K562 (cell line): ENCODE measurements at places on chromosomes 2 and 18. TPM values are rescaled to one million over a fixed set of nuclear protein-coding genes. Genes with fewer than 3 reads are reported as not detected.

- no peaks in the 10 kb centered on the region for H3K36me3 ChIP-seq
- H3K27ac ChIP-seq = no peak overlapping the region
- H3K4me1 ChIP-seq = no peaks in the 10 kb centered on the region
Measured at GRCh38 chr2:136718273-136718672, 47.1 kb upstream of the THSD7B start.

DNA sequence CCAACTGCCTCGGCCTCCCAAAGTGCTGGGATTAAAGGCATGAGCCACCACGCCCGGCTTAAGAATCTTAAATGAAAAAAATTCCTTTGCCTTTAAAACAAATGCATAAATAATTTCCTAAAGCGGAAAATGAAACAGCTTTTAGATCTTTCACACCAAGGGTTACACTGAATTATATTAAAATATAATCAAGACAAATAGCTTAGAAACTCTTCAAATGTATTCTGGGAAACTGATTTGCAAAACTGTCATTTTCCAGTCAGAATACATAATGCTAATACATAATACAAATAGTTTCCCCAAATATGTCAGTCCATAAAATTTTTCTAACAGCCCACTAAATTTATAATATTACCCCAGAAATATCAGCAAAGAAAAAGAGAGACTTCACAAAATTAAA, 68.3 kb upstream of the PGAP1 start:
- H3K36me3 ChIP-seq = no peaks in the 10 kb centered on the region
- H3K4me3 ChIP-seq = no peak overlapping the region
- DNase-seq = no peak
- no peaks in the 10 kb centered on the region for H3K27me3 ChIP-seq
- no peak overlapping the region for H3K27ac ChIP-seq

DNA sequence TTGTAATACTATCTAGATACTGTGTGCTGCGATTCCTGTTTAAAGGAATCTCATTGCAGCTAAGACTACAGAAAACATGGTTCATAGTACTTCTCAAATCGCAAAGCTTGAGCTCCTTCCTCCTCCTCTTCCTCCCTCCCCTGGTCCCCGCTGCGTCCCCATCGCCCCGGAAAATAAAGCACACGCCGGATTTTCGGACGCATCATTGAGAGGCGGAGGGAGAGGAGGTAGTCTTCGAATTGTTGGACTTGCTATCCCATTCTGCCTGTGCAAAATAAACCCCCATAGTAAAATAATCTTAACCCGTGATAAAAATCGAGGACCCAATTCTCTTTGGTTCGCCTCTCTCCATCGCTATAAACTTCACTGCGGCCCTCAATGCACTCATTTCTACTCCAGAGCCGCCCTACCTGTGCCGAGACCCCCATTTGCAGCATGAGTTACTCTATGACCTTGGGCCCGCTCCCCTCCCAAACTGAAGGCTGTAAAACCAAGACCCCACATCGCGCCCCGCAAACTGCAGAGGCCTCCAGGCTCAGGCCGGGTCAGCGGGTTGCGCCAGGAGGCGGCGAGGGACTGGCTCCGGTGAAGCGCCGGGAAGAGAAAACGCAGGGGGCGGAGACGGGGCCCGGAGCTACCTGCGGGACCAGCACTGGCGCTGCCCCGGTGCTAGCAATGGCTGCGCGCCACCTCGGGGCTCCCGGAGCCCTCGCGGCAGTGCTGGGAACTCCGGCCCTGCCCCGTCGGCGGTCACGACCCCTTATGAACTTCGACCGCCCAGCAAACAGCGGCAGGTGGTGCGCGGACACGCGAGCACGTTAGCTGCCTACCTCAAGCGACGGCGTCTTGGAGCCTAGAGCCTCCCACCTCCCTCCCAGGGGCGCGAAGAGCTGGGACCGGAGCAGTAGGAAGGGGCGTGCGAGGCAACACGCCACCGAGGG, 649 bp downstream of the ESCO1 start:
- peaks cover 1% of the 10 kb centered on the region; the same call in 1 of the 3 replicates for H3K36me3 ChIP-seq
- DNase-seq = peak; percentile 79
- H3K4me3 ChIP-seq = peak overlapping the region; percentile 97
- peak overlapping the region; percentile 100 for H3K27ac ChIP-seq
- H3K27me3 ChIP-seq = no peaks in the 10 kb centered on the region

AGXT gene
- total RNA-seq = 0.18 TPM in 2 replicates

GRCh38 chr18:8503248-8503647, 106.0 kb upstream of the RAB12 start:
- H3K27ac ChIP-seq = no peak overlapping the region
- H3K27me3 ChIP-seq = peaks cover 14% of the 10 kb centered on the region
- no peaks in the 10 kb centered on the region for H3K4me1 ChIP-seq
- no peaks in the 10 kb centered on the region for H3K36me3 ChIP-seq
- no peak overlapping the region for H3K4me3 ChIP-seq
- DNase-seq = no peak

DGKD gene
- 22.8 and 29.5 TPM in 2 replicates for total RNA-seq

ITPRIPL1 gene
- total RNA-seq = 8.9 and 9.0 TPM in 2 replicates

- no peak for DNase-seq
- no peaks in the 10 kb centered on the region for H3K36me3 ChIP-seq
- H3K4me1 ChIP-seq = peaks cover 6% of the 10 kb centered on the region; the same call in 1 of the 3 replicates
- no peak overlapping the region for H3K4me3 ChIP-seq
- no peak overlapping the region for H3K27ac ChIP-seq
- no peaks in the 10 kb centered on the region for H3K27me3 ChIP-seq
Measured at GRCh38 chr2:169683425-169684134, 10.6 kb downstream of the CFAP210 start.

ACMSD gene
- total RNA-seq = not detected in 2 replicates

GRCh38 chr2:96848264-96848663, 4.4 kb upstream of the ANKRD23 start:
- H3K4me1 ChIP-seq = peaks cover 12% of the 10 kb centered on the region
- no peaks in the 10 kb centered on the region for H3K27me3 ChIP-seq
- H3K36me3 ChIP-seq = peaks cover 56% of the 10 kb centered on the region

- no peak for DNase-seq
- H3K4me3 ChIP-seq = no peak overlapping the region
- no peaks in the 10 kb centered on the region for H3K36me3 ChIP-seq
- peak overlapping the region; percentile 60; the same call in 2 of the 3 replicates for H3K27ac ChIP-seq
- no peaks in the 10 kb centered on the region; the same call in 1 of the 2 replicates for H3K4me1 ChIP-seq
Measured at GRCh38 chr2:225457482-225457881, 58.0 kb downstream of the NYAP2 start.

DNA sequence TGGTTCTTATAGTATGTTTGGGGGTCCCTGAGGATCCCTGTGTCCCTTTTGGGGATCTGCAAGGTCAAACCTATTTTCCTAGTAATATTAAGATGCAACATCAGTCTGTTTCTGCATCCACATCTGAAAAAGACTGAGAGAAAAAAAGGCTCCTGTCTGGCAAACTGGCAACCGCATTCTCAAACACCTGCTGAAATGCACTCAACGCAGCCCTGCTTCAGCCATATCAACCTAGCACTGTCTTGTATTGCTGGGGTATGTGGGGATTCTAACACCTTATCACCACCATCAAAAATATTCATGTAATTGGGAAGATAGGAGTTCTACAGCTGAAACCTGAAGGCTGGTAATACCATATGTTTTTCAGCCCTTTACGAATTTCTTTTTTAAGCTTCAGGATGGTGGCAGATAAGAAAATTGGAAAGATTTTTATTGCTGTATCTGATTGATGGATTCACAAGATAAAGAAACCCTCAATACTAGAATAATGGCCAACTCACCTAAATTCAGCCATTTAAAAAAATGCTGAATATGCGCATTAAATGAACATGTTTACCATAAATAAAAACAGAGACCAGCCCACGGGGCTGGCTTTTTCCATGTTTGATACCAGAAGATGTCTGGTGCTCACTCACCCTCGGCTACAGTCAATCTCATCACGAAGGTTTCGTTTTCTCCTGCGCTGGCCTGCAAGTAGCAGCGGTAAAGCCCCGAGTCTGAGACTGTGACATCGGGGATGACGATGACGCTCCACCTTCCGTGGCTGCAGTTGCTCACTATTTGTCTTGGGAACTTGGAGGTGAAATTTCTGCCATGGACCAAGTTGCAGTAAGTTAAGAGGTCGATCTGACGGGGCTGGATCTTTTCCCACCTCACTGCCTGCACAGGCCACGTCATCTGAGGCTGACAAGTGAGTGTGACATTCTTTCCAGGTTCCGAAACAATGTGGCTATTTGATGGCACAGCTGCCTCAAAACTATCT, 52.3 kb downstream of the CD226 start:
- DNase-seq = no peak
- no peak overlapping the region for H3K27ac ChIP-seq
